Activated T-helper 2 cell treated with anti-CD3 and anti-CD28 coated beads, Interferon-gamma antibody, Interleukin-2, Interleukin-4, amounts not matched to agents 10 μg/mL and 5 μg/mL and 100 μg/mL, durations not matched to agents 14 hours and 24 hours and 36 hours (primary cell): ENCODE measurements at places on chromosomes 13 and 19. TPM values are rescaled to one million over a fixed set of nuclear protein-coding genes. Genes with fewer than 3 reads are reported as not detected.

DNA sequence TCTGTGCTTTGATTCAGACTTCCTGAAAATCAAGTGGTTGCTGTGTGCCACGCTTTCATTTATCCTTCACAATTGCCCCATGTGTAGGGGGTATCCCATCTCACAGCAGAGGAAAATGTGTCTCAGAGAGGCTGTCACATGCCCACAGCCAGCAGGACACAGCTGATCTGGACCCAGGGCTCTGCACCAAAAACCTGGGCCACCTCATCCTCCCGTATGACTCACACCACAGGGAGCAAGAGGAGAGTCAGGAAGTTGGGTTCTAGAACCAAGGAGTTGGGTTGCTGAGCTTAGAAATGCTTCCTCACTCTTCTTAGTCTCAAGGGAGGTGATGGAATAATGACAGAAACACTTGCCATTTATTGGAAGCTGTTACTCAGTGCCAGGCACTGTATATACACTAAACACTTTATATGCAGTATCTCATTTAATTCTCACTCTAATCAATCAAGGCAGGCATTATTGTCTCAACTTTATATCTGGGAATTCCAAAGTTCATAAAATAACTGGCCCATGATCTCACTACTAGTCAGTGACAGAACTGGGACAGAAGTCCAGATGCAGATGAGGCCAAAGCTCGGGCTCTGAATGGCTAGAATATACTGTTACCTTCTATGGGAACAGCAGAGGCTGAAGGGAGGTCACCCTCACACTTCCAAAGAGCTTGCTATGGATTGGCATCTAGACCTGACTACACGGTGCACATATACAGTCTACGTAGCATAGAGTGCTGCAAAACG, 47.7 kb upstream of the ATP12A start:
- DNase-seq = no peak

GRCh38 chr19:33450689-33451088, 70.9 kb downstream of the PEPD start:
- no peak for DNase-seq

- DNase-seq = no peak
These were observed 7.5 kb downstream of the ZNF320 start for GRCh38 chr19:52889931-52890330.

GRCh38 chr13:79604752-79605151, 123.8 kb downstream of the NDFIP2 start:
- no peak for DNase-seq

GRCh38 chr19:58354478-58355030, 1.3 kb upstream of the A1BG start:
- DNase-seq = no peak

DNA sequence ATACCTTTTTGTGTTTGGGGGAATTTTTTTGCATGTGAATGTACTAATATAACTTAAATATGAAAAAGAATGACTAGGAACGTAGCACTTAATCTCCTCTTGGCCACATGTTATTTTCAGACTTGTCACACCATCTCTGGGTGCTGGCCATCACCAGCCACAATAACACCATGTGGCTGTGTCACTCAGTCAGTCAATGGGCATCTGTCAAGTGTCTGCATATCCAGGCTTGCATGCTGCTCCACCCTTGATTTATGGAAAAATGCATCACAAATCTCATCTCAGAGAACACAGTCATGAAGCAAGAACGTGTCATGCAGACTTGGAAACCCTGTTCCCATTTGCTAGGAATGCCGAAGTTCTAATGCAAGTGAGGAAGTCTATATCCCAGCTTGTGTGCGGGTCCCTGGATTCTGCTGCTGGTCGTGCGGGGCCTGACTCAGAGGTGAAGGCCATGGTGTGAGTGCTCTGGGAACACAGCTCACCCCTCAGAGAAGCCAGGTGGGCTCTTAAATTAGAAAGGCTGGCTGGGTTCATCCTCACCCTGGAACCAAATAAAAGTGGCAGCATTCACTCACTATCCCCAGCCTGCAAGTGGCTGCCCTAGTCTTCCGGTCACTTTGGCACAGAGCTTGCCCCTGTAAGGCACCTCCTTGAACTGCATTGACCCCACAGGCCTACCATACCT, 53.6 kb upstream of the ARHGEF7 start:
- DNase-seq = no peak

DNA sequence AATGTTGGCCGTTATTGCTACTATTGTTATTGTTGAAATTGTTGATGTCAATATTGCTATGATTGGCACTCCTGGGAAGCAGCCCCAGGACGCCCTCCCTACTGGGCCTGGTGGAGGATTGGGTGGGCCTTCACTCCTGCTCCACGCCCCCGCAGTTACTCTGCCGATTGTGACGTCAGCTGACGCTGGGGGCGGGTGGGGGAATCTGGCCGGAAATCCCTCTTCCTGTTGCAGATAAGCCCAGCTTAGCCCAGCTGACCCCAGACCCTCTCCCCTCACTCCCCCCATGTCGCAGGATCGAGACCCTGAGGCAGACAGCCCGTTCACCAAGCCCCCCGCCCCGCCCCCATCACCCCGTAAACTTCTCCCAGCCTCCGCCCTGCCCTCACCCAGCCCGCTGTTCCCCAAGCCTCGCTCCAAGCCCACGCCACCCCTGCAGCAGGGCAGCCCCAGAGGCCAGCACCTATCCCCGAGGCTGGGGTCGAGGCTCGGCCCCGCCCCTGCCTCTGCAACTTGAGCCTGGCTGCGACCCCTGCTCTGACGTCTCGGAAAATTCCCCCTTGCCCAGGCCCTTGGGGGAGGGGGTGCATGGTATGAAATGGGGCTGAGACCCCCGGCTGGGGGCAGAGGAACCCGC, at the start of gene ETV2:
Gene ETV2, plus strand, starts transcription at position 231 of the 637 bp plus-strand sequence. CDS start 716 bp downstream, outside the sequence.
- DNase-seq = peak; percentile 32

DNA sequence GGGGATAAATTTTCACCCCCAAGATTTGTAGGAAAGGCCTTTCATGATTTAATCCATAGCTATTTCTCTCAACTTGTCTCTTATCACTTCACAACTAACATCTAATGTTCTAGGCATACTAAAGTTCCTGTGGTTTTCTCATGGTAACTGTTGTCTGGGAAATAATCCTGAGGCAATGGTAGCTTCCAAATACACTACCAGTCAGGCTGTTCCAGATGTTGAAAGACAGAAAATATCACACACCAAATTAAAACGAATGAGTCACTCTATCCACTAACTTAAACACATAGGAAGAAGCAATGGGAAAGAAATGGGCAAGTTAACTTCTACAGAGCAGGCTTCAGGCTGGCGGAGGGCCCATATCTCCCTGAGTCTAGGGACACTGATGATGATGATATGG, 77.7 kb upstream of the MYO16 start:
- no peak for DNase-seq

DNA sequence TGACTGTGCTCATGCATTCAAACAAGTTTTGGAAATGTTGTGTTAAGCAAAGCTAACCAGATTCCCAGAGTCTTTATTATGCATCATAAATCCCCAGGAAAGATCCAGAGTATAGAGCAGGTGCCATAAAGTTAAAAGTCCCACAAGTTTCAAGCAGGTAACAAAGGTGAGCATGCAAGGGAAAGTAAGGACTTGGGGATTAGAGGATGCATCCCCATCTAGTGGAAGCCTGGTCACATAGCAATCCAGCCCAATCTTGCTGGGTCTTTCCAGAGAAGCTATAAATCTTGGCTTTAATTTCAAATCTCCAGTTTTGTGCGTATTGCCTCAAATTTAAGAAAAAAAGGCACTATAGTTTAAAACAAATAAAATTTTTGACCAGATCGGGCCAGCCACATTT, 72.7 kb downstream of the ZNF254 start:
- no peak for DNase-seq

DNA sequence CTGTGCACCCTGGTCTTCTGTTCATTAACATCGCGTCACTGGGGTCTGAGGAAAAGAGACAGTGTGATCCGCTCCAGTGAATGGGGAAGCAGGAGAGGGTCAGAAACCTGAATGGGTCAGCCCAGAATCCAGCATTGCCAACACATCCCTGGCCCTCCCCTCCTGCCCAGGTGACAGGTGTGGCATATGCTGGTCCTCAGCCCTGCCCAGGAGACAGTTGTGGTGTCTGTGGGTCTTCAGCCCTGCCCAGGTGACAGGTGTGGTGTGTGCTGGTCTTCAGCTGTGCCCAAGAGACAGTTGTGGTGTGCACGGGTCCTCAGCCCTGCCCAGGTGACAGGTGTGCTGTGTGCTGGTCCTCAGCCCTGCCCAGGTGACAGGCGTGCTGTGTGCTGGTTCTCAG, 8.0 kb downstream of the TFDP1 start:
- DNase-seq = no peak

DNA sequence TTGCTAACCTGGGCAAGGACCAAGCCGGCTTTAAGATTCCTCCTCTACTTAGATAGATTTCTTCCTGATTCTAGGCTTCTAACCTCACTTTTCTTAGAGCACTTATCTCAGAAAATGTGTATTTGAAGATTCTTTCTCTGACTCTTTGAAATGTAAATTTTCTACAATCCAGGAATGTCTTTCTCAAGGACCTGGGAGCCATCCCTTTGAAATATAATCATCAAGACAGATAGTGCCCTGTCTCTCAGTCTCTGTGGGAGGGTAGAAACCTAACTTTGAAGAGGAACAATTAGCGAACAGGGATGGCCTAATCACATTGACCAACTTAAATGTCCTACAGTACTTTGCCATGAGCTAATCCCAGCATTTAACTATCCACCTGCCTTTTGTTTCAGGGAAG, 1646.0 kb downstream of the PCDH9 start:
- DNase-seq = no peak

- no peak for DNase-seq
These were observed 37.6 kb upstream of the MAB21L1 start for GRCh38 chr13:35514061-35514477.

- no peak for DNase-seq
These were observed 48.8 kb downstream of the DCLK1 start for GRCh38 chr13:36082396-36082795.

DNA sequence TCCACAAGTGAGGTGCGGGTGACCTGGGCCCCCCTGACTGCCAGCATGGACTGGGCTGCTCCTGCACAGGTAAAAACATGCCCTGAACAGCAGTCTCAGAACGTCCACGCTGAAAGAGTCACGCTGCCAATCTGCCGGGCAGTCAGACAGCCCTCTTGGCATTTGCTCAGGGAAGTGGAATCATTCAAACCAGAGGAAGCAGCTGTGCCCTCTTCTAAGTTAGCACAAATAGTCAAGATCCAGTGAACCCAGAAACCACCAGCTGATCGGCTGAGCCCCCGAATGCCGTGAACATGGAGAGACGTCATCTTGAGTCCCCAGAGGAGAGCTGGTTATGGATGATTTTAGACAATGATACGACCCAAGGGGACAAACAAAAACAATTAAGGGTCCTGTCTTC, 34.4 kb downstream of the KLF2 start:
- DNase-seq = no peak

DNA sequence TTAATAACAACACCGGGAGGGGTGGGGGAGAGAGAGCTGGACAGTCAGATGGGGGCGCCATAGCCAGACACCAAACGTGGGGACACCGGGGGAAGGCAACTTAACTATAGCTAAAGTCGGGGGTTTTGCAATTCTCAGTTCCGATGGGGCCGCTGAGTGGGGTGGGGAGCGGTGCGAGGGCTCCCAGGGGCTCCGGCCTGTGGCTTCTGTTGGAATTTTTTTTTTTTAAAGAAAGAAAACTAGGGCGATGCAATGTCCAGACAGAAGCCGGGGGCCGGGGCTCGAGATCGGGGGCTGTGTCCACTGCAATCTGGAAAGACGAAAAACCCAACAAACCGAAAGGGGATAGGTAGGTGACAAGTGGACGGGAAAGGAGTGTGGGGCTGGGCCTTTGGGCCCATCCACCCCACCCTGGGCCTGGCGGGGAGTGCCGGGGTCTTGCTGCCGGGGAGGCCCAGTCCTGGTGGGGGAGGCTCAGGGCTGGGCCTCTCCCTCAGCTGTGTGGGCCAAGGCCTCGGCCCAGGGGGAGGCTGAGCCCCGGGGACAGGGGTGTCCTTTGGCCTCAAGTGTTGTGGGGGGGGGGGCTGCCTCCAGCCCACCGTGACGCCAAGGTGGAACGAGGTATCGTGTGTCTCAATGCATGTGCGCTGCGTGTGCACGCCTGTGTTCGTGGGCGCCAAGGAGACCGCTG, 17.3 kb downstream of the PRKCSH start:
- no peak for DNase-seq

DNA sequence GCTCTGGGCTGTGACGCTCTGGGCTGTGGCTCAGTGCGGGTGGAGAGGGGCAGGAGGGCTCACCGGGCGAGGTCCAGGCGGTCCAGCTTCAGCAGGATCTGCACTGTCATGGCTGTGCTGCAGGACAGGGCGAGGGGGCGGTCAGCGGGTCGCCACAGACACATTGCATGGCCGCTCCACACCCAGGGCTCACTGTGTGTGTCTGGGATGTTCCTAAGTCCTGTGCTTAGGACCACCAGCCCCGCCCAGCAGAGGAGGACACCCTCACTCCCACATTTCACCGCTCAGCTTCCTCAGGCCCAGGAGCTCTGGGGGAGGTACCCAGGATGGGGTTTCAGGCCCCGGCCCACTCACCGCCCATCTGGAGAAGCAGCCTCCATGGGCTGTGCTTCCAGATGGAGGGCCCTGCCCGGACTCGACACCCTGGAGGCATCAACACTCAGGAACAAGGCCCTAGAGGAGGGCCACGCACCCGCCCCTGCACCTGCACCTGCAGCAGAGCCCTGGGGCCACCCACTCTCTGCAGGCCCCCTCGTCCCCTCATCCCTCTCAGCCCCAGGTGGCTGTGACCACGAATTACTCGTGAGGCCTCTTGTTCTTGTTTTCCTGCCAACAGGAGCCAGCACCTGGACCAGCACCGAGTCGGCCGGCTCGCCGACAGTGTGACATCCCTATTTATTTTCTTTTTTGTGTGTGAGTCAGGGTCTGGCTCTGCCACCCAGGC, 9.7 kb upstream of the CERS1 start:
- DNase-seq = no peak

- DNase-seq = no peak
These were observed 348.1 kb downstream of the FOXO1 start for GRCh38 chr13:40318366-40318765.

Gene CPAMD8
- total RNA-seq = 0.27 and 0.44 TPM in 2 replicates

Gene AMER2
- total RNA-seq = not detected in 2 replicates

Gene ZNF433
- 0.55 TPM in 2 replicates for total RNA-seq

Gene ZNF728
- not detected in 2 replicates for total RNA-seq

Gene ADM5
- total RNA-seq = 7.2 and 7.3 TPM in 2 replicates

Gene CCDC194
- total RNA-seq = 1.5 and 2.4 TPM in 2 replicates

Gene ATP7B
- 0.91 and 1.6 TPM in 2 replicates for total RNA-seq

Gene ZSWIM9
- 9.2 and 9.7 TPM in 2 replicates for total RNA-seq

Gene ANKRD24
- 0.30 and 0.50 TPM in 2 replicates for total RNA-seq

Gene EPN1
- total RNA-seq = 40.3 and 41.8 TPM in 2 replicates

Gene OVOL3
- not detected in 2 replicates for total RNA-seq

Gene CTXN1
- total RNA-seq = 0.50 and 0.53 TPM in 2 replicates

Gene DCLK1
- total RNA-seq = not detected in 2 replicates

Gene FGF9
- 0.39 and 0.60 TPM in 2 replicates for total RNA-seq

Gene ENOX1
- 0.18 TPM in 1 of 2 replicates, not detected in the other for total RNA-seq

Gene FREM2
- 0.37 and 0.39 TPM in 2 replicates for total RNA-seq

Gene IZUMO2
- total RNA-seq = not detected in 2 replicates

Gene PGLYRP1
- total RNA-seq = not detected in 2 replicates

Gene MBD3L3
- not detected in 2 replicates for total RNA-seq
